NCI-H774 (cell line): ENCODE measurements at places on chromosomes 5 and 9.

GRCh38 chr9:38681747-38682227 is 38.1 kb downstream of the FAM240B start:
- no peak for DNase-seq

DNA sequence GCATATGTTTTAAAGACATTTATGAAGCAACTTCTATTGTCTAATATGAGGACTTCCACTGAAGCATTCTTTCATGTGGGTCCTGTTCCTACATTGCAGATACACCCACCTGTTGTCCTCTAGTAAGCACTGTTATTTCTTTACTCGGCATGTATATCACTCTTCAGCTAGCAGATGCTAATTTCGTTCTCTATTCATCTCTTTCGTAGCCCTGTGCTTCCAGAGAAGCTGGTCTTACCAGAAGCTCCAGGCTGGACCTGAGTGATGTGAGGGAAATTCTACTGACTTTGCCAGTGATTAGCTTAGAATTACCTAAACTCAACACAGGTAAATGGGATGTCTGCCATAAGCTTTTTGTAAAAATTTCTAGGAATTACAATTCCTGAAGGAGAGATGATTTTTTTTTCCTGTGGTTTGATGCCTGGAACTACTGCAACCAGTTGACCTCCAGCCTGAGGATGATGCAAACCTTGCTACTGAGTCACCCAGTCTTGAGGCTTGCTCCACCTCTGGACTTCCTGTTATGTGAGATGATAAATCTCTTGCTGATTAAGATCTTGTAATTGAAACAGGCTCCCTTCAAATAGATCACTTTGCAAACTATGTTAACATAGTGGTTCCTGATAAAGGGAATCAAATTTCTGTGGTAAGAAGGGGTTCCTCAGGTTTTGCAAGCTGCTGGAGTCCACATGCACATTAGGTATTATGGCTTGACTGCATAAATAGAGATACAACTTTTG is 52.2 kb upstream of the SPINK5 start:
- DNase-seq: no peak

DNA sequence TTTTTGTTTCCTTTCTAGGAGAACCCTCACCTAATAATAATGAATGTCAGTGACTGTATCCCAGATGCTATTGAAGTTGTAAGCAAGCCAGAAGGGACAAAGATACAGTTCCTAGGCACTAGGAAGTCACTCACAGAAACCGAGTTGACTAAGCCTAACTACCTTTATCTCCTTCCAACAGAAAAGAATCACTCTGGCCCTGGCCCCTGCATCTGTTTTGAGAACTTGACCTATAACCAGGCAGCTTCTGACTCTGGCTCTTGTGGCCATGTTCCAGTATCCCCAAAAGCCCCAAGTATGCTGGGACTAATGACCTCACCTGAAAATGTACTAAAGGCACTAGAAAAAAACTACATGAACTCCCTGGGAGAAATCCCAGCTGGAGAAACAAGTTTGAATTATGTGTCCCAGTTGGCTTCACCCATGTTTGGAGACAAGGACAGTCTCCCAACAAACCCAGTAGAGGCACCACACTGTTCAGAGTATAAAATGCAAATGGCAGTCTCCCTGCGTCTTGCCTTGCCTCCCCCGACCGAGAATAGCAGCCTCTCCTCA is 87.1 kb downstream of the OSMR start:
- no peak for DNase-seq

DNA sequence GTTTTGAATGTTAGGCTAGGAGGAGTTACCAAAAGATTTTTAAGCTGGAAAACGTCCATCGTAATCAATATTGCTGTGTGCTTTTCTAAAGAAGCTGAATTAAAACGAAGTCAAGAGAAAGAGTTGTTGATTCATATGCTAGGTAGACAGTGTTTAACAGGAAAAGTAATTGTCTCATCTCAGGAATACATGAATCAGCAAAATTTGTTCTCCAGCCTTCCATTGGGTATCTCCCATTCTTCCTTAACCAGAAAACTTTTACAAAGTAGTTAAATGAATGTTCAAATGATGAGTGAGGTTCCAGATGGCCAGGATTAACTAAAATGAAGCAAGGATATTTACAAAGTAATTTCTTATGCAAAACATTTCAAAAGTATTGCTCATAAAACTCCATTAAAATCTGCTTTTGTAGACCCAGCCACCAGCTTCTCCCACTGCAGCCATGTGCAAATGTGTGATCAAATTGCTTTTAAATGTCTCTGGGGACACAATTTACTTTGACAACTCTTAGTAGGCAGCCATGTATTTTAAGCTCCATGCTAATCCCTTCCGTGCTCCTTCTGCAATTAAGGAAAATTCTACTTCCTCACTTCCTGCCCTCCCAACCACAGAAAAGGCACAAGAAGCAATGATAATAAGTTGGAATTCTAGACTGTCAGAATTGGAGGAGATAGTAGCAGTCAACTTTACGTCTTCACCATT is 121.2 kb downstream of the HTR4 start:
- no peak for DNase-seq

DNA sequence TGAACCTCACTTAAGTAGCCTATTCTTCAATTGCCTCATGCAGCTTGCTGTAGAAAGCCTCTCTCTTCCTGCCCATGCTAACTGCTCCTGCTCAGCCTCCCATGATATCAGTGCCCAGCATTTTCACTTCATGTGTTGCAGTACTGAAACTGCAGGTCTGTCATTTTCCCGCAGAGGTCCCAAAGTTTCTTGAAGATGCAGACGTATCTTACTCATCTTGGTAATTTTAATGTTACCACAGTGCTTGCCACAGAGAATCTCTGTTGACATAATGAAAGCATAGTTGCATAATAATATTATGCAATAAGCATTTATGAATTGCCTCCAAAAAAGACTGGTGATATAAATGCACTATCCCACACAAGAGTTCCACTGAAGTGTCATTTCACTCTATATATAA is 561.1 kb upstream of the DAP start:
- DNase-seq: no peak

DNA sequence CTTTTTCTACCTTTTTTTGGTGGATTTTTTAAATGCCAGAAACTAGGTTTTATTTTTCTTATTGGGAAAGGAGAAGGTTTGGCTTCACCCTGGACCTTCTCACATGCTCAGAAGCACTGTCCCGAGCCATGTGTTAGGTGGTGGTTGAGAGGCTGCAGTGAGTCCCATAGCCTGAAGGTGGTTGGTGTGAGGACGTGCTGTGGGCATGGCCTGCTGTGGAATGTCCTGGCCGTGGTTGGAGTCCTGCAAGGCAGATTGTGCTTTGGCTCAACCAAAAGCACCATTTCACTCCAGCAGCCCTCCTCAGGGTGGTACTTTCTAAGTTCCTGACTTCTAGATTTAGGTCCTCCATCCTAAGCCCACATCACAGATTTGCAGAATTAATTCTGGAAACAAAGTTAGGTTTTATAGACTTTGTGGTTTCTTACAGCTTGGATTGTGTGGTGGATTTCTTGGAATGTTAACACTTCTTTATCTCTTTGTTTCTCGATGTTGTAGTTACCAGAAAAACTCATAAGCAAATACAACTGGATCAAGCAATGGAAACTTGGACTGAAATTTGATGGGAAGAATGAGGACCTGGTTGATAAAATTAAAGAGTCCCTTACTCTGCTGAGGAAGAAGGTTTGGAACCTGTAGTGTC is 22.6 kb downstream of the OTULIN start:
- DNase-seq: no peak

DNA sequence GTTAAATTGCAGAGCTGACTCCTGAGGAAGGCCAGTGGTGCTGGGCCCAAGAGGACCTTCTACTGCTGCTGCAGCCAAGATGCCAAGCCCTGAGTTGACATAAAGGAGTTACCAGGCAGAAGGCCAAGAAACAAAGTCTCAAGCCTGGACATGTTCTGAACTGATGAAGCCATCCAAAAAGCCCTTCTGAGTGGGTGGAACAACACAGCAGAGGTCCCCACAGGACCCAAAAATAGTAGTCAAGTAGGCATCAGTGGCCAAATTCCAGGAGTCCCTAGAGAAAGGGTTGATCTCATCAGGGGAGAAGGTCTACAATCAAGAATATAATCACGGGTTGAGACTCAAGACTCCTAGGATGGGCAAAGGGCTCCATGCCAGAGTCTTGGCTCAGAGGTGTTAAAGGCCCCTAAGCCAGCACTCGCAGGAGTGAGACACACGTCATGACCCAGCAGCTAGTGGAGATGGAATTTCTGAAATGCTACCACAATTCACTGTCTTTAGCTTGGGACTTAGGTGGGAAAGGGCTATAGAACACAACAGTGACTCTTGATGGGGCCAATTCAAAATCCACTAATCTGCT is 119.7 kb downstream of the FANCC start:
- no peak for DNase-seq

GRCh38 chr9:91190062-91190461 is 171.7 kb downstream of the AUH start:
- no peak for DNase-seq

GRCh38 chr9:81833563-81834345 is 94.5 kb upstream of the SPATA31D4 start:
- no peak for DNase-seq

- DNase-seq: peak; percentile 68
These were observed 61.8 kb downstream of the PFDN1 start for GRCh38 chr5:140240987-140241706.

GRCh38 chr9:86303316-86303975 is 21.1 kb upstream of the ISCA1 start:
- DNase-seq: no peak

DNA sequence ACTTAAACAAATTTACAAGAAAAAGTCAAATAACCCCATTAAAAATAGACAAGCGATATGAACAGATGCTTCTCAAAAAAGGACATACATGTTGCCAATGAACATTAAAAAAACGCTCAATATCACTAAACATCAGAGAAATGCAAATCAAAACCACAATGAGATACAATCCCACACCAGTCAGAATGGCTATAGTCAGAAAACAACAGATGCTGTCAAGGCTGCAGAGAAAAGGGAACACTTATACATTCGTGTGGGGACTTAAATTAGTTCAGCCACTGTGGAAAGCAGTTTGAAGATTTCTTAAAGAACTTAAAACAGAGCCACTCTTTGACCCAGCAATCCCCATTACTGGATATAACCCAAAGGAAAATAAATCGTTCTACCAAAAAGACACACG is 10.8 kb downstream of the OR13F1 start:
- DNase-seq: no peak

GRCh38 chr9:84514421-84514820 is 155.1 kb upstream of the NTRK2 start:
- no peak for DNase-seq

- DNase-seq: no peak
These were observed 48.8 kb downstream of the CD180 start for GRCh38 chr5:67147760-67148159.

GRCh38 chr9:7342229-7342628 is 457.3 kb downstream of the DMAC1 start:
- DNase-seq: no peak

DNA sequence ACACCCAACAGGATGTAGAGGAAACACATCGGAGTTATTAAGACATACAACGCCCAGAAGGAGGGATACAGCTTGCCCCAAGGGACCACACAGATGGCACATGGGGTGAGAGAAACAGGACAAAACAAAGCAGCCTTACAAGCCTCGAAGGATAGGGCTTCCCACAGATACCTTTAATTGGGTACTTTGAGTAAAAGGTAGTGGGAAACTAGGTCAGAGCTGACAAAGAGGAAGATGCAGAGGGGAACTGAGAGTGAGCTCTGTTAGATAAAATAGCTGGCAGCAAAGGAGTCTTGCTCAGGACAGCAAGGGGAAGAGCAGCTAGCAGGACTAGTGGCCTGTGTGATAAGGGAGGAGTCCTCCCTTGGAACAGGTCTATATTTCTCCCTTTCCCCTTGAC is 48.2 kb downstream of the OTP start:
- no peak for DNase-seq

DNA sequence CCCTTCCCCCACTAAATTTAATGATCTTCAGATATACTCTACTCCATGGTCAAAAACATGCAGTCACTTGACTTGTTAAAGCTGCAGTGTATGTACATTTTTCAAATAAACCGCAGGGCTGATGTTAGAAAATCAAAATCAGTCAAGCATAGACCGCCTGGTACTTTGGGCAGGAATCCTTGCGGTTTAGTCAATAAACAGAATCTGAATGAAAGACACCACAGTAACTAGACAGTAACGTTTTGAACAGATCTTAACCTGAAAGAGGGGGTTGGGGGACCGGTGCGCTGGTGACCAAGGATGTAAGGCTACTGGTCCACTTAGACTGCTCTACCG is 188.8 kb downstream of the BNC2 start:
- DNase-seq: no peak

- DNase-seq: no peak
These were observed 92.0 kb downstream of the SNCAIP start for GRCh38 chr5:122404018-122404417.

- no peak for DNase-seq
These were observed 27.4 kb upstream of the FAM120AOS start for GRCh38 chr9:93480728-93481324.

DNA sequence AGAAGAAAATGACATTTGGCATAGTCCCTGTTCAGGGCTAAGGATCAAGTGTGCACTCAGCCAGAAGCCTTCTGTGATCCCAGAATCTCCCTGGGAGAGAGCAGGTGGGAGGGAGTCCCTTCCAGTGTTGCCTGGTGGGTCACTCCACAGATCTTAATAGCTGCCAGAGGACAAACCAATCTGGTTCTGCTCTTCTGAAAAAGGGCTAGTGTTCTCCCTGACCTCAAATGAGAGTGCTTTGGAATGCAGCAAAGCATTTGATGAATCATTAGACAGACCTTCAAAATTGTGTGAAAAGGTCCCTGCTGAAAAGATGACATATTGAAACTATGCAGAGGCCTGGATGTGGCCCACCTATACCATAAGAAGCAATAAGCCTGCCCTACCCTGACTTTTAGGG is 339.7 kb downstream of the TMEM232 start:
- no peak for DNase-seq

DNA sequence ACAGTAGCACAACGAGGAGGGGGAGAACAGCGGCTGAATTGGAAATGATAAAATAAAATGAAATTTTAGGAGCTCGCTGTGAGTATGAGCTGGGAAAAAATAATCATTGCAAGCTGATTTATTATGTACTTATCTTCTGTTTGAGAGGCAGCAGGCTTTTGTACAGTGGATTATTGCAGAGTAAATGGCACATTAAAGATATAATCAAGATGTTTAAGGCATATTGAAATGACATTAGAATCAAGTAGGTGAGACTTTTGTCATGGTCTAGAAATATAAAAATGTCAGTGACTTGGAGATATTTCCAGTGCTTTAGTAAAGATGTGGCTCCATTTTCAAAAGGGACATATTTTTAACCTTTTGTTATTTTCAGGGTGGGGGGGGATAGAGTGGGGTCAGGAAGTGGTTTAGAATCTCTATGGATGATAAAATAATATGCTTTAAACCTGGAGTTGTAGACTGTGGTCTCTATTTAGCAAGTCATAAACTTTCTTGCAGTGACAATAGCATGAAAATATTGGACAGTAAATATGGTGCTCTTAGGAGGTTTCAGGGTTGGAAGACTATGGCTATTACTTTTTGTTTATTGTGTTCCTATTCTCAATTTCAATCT is 46.8 kb downstream of the PTTG1 start:
- DNase-seq: no peak

DNA sequence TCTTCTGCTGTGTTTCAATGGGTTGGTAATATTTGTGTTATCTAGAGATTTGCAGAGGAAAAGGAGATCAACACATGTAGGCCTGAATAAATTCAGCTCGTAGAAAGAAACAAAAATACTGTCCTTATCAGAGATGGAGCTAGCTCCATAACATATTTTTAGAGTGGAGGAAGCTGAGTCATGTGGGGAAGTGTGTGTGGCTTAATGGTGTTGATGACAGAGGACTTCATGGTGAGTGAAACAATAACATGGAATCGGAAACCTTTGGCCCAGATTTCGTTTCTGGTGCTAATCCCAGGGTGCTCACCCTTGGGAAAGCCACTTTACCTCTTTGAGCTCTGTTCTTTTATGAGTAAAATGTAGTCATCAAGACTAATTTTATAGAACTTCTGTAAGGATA is 825.0 kb downstream of the TLR4 start:
- DNase-seq: no peak
